ENCODE measurements at places on chromosomes 16 and 17. TPM values are rescaled to one million over a fixed set of nuclear protein-coding genes. Genes with fewer than 3 reads are reported as not detected.

Gene PLCD3
- total RNA-seq = 66.3 TPM

Gene ARHGDIA
- total RNA-seq = 177 TPM

Gene CD79B
- total RNA-seq = not detected

Gene OR2C1
- not detected for total RNA-seq

Gene OTOA
- 0.51 TPM for total RNA-seq

Gene TBX2
- 228 TPM for total RNA-seq

DNA sequence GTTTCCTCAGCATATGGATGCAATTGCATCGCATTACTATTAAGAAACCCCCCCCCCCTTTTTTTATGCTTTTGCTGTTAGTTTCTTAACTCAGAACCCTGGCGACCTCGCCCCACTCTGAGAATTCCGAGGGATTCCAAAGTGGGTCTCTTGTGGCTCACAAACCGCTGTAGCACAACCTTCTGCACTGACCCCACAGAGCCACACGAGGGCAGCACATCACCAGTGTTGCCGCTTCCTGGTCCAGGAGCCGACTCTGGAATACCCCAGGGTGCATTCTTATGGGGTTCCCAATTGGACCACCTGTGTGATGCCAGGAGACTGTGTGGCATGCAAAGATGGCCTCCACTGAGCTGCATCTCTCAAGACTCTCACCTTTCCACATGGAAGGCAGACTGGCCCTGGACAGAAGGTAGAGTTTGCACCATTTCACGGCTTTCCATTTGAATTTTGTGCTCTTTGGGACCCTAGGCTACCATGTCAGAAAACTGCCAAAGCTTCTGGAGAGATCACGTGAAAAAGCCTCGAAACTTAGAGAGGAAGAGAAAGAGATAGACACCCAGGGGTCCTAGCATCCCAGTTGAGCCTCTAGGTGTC lies 432.7 kb upstream of the ASIC2 start:
- H3K4me3 ChIP-seq = no peak overlapping the region
- no peak overlapping the region for H3K27ac ChIP-seq
- no peaks in the 10 kb centered on the region for H3K4me1 ChIP-seq
- H3K27me3 ChIP-seq = peaks cover 21% of the 10 kb centered on the region
- DNase-seq = peak; percentile 37

DNA sequence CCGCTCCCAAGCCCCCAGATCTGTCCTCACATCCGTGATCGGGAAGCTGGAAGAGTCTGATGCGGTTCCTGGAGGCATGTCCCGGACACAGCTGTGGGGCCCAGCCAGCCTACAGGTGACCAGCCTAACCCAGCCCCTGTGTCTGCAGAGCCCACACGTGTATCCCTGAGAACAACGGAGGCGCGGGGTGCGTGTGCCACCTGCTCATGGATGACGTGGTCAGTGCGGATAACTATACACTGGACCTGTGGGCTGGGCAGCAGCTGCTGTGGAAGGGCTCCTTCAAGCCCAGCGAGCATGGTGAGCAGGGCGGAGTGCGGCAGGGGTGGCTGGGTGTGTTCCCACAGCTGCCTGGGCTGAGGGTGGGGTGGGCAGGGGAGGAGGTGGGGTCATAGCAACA lies 30.9 kb downstream of the IL4R start:
- H3K4me1 ChIP-seq = no peaks in the 10 kb centered on the region
- no peak overlapping the region for H3K4me3 ChIP-seq
- H3K27me3 ChIP-seq = no peaks in the 10 kb centered on the region
- DNase-seq = no peak
- H3K36me3 ChIP-seq = peaks cover 12% of the 10 kb centered on the region
- H3K27ac ChIP-seq = no peak overlapping the region

DNA sequence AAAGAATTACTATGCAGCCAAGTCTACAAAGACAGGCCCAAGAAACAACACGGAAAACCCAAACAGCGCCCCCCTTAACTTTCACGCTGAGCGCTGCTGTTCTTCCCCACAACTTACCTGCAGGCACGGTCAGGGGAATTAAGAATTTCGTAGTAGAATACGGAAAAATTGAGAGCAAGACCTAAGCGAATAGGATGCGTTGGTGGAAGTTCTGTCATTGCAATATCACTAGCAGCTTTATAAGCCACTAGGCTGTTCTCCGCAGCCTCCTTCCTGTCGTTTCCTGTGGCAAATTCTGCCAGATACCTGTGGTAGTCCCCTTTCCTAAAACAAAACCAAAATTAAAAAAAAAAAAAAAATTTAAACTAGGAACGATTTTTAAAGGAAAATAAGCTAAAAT lies 39.0 kb downstream of the YWHAE start:
- peaks cover 36% of the 10 kb centered on the region for H3K36me3 ChIP-seq
- H3K4me3 ChIP-seq = no peak overlapping the region
- no peak for DNase-seq
- no peaks in the 10 kb centered on the region for H3K27me3 ChIP-seq

DNA sequence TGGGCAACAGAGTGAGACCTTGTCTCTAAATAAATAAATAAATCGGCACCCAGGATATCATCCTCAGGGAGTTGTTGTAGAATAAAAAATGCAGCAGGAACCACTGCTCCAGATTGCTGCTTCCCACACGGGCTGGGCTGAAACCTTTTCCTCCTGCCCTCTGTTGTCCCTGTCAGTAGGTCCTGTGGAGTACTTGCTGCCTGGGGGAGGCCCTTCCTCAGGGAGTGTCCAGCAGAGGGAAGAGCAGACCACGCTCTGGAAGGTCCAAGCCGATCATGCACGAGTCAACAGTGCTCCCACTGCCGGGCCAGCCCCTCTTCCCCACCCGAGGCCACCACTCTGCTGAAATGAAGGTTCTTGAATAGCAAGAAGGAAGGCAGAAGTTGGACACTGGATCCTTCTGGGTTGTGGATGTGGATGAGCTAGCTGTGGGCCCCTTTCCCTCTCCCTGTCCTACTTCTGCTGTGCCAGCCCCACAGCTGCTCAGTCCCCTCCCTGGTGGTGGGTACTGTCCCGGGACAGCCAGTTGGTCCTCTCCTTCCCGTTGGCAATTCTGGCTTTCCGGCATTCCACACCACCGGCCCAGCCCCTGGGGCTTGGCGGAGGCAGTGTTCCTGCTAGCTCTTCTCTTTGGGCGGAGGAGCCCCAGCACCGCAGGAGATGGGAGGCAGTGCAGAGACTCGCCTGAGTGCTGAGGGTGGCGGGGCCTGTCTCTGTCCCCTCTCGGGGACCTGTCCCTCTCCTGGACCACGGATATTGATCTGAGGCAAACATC lies 10.8 kb downstream of the CDK5R1 start:
- no peak overlapping the region for H3K4me3 ChIP-seq
- H3K4me1 ChIP-seq = peaks cover 27% of the 10 kb centered on the region
- DNase-seq = no peak

GRCh38 chr17:74430706-74431567 lies 951 bp upstream of the GPRC5C start:
- peaks cover 34% of the 10 kb centered on the region for H3K4me1 ChIP-seq
- H3K4me3 ChIP-seq = peak overlapping the region; percentile 79
- H3K27ac ChIP-seq = peak overlapping the region; percentile 97

DNA sequence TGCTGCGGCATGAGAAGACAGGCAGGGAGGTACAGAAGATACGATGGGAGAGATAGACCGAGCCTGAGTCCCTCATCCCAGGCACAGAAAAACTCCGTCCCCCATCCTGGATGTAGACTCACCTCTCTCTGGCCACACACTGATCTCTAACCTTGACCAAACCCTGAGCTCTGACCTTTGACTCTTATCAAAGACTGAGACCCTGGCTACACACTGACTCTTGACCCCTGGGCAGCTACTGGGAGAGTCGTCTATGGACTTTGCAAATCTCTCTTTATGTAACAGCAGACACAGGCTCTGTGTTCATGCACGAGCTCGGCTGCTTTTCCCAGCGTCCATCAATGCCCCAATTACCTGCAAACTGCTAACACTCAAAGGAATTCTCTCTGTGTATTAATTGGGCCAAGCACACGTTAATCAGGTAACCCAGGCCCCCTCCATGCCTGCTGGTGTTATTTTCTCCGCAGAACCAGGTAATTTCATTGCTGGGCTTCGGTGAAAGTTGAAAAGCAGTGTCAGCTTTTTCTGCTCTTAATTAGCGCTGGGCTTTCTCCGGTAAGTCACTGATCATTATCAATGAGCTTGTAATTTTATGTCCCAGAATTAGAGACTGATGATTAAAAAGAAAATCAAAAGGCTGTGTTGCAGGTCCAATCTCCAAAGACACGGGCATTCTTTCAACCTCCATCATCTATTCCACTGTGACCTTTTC lies 179.4 kb upstream of the NLRP1 start:
- no peak for DNase-seq
- H3K4me3 ChIP-seq = no peak overlapping the region
- no peaks in the 10 kb centered on the region for H3K27me3 ChIP-seq
- H3K27ac ChIP-seq = no peak overlapping the region

- DNase-seq = no peak
- H3K4me3 ChIP-seq = no peak overlapping the region
- no peaks in the 10 kb centered on the region for H3K4me1 ChIP-seq
Measured at GRCh38 chr17:78610951-78611511, 33.8 kb upstream of the DNAH17 start.

GRCh38 chr17:66423056-66423955 lies 120.9 kb downstream of the PRKCA start:
- no peak overlapping the region for H3K27ac ChIP-seq
- no peaks in the 10 kb centered on the region for H3K27me3 ChIP-seq
- DNase-seq = peak; percentile 21
- H3K4me1 ChIP-seq = peaks cover 5% of the 10 kb centered on the region
- H3K4me3 ChIP-seq = no peak overlapping the region
- H3K36me3 ChIP-seq = no peaks in the 10 kb centered on the region

Data from cardiac muscle cell (in vitro differentiated cells and primary cell).